ENCODE measurements at places on chromosomes 7 and 10. TPM values are rescaled to one million over a fixed set of nuclear protein-coding genes. Genes with fewer than 3 reads are reported as not detected.

TAS2R41 gene
- polyA plus RNA-seq = not detected

ATOH7 gene
- 1.7 TPM for polyA plus RNA-seq

FGF8 gene
- polyA plus RNA-seq = 7.1 TPM

ANKRD2 gene
- 0.53 TPM for polyA plus RNA-seq

PNLIPRP2 gene
- not detected for polyA plus RNA-seq

MYO3A gene
- 10.2 TPM for polyA plus RNA-seq

STEAP1 gene
- 16.5 TPM for polyA plus RNA-seq

PPP1R9A gene
- polyA plus RNA-seq = 40.1 TPM

FGL2 gene
- polyA plus RNA-seq = 56.0 TPM

MRC1 gene
- polyA plus RNA-seq = 9.5 TPM

ZNF680 gene
- polyA plus RNA-seq = 22.8 TPM

PTPN12 gene
- 113 TPM for polyA plus RNA-seq

SAMD8 gene
- polyA plus RNA-seq = 16.0 TPM

CABCOCO1 gene
- polyA plus RNA-seq = 2.8 TPM

RPEL1 gene
- 0.18 TPM for polyA plus RNA-seq

- DNase-seq = no peak
These were observed 138.0 kb downstream of the SRPK2 start for GRCh38 chr7:105250706-105251105.

GRCh38 chr7:129843365-129843898 lies 109.3 kb downstream of the UBE2H start:
- no peak for DNase-seq

DNA sequence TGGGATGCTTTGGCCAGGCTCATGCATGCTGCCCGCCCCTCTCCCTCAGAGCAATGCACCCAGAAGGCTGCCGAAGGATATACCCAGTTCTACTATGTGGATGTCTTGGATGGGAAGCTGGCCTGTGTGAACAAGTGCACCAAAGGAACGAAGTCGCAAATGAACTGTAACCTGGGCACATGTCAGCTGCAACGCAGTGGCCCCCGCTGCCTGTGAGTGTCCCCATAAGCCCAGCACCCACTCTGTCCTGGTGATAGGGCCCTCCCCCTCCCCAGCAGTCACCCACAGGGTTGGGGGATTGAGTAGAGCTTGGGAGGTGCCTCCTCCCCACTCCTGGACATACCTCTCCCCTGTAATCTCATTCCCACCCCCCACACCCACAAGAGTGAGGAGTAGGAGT lies 7.0 kb upstream of the MUC17 start:
- DNase-seq = no peak

- DNase-seq = peak; percentile 41
These were observed 38.7 kb downstream of the PLXNA4 start for GRCh38 chr7:132537456-132538145.

- no peak for DNase-seq
These were observed 193.7 kb upstream of the CSTF2T start for GRCh38 chr10:51892965-51893658.

DNA sequence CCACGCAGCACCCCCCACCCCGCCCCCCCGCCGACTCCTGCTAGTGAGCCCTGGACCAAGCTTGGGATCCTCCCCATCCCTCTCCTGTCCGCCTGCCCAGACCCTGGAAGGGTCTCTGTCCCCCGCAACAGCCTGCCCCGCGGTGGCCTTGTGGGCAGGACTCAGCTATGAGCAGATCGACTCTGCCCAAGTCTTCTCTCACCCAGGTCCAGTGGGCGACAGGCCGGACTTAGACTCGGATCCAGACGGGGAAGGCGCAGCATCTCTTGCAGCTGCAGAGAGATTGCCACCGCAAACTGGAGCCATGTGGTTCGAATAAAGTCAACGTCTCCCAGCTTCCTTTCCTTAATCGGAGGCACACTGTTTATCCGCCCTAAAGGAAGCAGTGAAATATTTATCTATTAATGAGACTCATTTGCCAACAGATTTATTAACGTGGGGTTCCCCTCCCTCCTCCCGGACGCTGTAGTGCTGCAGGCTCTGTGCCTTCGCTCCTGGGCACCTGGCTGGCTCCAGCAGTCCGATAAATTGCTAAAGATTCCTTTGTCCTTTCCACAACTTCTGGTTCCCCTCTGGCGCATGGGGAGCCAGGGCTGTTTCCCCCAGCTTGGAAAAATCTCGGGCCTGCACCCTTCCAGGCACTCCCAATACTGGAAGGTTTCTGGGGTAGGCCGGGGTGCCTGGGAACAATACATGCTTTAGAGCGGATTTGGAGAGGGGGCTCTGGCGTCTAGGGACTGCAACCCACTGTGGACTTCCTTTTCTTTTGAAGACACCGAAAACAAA lies 634 bp upstream of the HOXA7 start:
- no peak for DNase-seq

- DNase-seq = no peak
These were observed 174.8 kb downstream of the CELF2 start for GRCh38 chr10:11192304-11193000.

GRCh38 chr10:132129431-132129830 lies 57.3 kb upstream of the DPYSL4 start:
- no peak for DNase-seq

GRCh38 chr7:152173372-152174070 lies 148.0 kb downstream of the GALNT11 start:
- no peak for DNase-seq

DNA sequence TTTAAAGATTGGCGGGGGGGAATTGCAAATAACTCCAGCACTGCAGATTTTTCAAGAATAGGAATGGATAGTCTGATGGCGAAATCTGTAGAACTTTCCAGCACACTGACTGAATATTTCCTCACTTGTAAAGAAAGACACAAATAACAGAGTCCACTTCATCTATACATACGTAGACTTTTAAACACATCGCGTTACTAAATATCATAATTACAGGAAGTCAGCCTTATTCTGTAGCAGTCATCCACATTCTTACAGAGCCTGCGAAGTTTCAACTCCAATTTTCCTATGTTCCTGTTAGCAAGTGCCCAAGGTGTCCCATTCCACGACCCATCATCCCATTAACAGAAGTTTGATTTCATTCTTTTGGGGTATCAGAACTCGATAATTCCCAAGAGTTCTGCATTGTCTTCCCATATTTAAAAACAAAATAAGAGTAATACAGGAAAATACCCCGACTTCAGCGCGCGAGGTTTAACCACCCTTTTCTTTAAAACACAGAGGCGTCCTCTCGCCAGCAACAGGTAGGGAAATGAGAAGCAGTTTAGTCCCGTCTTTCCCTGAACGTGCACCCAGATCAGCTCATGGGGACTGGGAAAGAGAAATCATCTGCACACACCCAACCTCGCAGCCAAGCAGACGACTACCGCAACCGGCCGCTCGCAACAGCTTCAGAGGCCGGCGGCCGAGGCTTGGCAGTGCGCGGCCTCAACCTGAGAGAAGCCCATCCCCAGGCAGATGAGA lies 880 bp downstream of the HERC4 start:
- peak; percentile 30 for DNase-seq

DNA sequence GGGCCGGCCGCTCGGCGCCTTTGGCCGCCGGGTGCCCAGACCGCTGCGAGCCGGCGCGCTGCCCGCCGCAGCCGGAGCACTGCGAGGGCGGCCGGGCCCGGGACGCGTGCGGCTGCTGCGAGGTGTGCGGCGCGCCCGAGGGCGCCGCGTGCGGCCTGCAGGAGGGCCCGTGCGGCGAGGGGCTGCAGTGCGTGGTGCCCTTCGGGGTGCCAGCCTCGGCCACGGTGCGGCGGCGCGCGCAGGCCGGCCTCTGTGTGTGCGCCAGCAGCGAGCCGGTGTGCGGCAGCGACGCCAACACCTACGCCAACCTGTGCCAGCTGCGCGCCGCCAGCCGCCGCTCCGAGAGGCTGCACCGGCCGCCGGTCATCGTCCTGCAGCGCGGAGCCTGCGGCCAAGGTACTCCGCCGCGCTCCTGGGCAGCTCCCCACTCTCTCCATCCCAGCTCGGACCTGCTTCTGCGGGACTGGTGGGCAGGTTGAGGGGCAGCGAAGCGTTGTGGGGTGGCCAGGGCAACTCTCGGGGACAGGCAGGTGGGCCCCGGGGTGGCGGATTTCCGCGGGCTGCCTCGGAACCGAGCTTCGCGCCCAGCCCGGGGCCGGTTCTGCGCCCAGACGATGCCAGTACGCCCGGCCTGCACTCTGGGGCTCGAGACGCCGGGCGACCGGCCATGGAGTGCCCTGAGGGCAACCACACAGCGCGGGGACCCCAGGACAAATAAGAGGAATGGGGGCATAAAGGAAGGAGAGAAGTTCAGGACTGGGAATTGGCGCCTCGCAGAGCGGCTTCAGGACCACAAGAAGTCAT lies 578 bp downstream of the HTRA1 start:
- DNase-seq = no peak

GRCh38 chr10:13844651-13845050 lies 257.9 kb downstream of the PRPF18 start:
- no peak for DNase-seq

DNA sequence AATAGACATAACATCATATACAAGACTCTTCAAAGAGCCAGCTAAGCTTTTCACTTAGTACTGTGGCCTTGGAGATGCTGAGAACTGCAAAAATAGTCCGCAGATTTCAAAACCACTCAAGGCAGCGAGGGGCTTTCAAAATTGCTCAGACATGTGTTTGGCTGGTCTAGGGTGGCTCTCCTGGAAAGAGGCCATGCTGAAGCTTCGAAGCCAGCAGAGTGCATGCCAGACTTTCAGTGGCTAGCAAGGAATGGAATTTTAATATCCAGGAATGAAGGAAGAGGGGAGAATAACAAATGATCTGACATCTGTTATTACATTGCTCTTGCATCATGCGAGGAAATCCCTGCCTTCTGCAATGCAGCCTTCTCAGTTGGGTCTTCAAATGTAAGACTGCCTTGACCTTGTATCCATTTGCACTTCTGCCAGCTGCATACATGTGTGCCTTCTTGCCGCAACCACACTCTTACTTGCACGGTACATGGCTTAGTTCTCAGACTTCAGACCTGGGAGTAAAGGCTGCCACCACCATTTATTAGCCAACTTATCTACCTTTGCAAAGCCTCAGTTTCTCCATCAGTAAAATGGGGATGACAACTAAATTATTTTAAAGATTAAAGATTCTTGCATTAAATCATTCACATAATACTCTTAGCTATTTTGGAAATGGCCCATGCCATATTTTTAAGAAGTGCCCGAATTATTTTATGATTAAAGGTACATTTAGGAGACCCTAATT lies 55.9 kb downstream of the ITIH5 start:
- no peak for DNase-seq

DNA sequence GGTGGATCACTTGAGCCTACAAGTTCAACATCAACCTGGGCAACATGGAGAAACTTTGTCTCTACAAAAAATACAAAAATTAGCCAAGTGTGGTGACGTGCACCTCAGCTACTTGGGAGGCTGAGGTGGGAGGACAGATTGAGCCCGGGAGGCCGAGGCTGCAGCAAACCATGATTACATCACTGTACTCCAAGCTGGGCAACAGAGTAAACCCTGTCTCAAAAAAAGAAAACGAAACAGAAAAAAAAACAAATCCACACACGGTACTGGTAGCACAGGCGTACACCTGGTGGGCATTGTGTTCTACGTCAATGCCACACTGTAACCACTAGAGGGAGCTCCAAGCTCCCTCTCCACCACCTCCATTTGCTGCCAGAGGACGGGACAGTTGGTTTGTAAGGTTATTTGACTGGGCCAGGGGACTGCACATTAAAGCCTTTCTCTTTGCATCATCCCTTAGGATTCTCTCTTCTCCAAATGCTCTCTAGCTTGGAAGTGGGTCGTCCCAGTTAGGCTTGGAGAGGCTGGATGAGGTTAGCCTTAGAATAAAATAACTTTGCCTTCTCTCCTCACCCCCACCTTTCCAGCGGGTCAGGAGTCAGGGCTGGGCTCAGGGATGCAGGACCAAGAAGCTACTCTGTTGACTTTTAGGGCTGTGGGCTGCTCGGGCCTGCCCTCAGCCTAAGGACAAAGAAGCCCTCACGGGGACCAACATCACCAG lies 130.8 kb downstream of the SORBS1 start:
- DNase-seq = peak; percentile 66

DNA sequence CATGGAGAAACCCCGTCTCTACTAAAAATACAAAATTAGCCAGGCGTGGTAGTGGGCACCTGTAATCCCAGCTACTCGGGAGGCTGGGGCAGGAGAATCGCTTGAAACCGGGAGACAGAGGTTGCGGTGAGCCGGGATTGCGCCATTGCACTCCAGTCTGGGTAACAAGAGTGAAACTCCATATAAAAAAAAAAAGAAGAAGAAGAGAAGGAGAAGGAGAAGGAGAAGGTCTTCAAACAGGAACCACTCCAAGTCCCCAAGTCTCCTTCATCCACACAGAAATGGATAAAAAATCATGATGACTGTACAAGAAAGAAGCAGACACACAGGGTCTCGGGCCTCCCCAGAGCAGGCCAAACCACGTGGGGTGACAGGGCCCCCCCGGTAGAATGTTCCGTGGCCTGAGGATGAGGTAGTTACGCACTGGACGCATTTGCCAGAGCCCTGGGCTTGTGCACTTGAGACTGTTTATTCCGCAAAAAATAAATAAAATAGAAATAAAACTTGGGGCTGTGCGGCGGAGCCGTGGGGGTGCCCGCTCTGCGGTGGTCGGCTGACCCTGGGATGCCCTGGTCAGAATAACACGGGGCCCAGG lies 15.8 kb downstream of the VENTX start:
- no peak for DNase-seq

GRCh38 chr7:149489391-149490024 lies 8.1 kb downstream of the ZNF746 start:
- DNase-seq = no peak

GRCh38 chr10:55329796-55330195 lies 528.8 kb upstream of the PCDH15 start:
- DNase-seq = no peak

DNA sequence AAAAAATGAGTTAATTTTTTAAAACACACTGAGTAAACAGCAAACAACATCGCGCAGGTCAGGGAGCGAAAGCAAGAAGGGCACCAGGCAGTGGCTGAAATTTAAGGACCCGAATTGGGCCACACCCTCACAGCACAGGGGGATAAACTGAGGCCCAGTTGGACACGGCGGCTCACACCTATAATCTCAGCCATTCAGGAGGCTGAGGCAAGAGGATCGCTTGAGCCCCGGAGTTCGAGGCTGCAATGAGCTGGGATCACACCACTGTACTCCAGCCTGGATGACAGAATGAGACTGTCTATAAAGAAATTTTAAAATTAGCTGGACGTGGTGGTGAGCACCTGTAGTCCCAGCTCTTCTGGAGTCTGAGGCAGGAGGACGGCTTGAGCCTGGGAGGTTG lies 69.6 kb downstream of the PDGFA start:
- DNase-seq = no peak

DNA sequence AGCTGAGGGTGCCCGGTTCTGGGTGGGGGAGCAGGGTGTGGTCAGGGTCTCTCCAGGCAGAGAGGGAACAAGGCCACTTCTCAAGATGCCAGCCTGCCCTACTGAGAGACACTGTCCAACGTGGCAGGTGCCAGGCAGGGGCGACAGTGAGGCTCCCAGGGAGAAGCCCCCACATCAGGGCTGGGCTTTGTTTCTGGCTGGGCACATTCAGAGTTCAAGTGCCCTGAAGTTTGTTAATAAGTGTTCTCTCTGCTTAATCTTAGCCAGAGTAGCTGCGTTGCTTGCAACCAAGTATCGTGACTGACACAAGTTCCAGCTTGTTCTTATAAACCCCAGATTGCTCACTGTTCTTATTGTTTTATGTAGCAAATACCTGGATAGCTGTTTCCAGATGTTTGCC lies 21.8 kb downstream of the FOXL3 start:
- DNase-seq = no peak

Data from left kidney (tissue), 8 donors.